Activated T-cell treated with anti-CD3 and anti-CD28 coated beads, Interleukin-2, amount 50 U/mL, for 24 hours (primary cell): ENCODE measurements at places on chromosomes 2 and 18.

- no peak for DNase-seq
These were observed 132.1 kb upstream of the SETBP1 start for GRCh38 chr18:44548291-44549221.

- DNase-seq: no peak
These were observed 3.1 kb downstream of the SP3 start for GRCh38 chr2:173962031-173962430.

DNA sequence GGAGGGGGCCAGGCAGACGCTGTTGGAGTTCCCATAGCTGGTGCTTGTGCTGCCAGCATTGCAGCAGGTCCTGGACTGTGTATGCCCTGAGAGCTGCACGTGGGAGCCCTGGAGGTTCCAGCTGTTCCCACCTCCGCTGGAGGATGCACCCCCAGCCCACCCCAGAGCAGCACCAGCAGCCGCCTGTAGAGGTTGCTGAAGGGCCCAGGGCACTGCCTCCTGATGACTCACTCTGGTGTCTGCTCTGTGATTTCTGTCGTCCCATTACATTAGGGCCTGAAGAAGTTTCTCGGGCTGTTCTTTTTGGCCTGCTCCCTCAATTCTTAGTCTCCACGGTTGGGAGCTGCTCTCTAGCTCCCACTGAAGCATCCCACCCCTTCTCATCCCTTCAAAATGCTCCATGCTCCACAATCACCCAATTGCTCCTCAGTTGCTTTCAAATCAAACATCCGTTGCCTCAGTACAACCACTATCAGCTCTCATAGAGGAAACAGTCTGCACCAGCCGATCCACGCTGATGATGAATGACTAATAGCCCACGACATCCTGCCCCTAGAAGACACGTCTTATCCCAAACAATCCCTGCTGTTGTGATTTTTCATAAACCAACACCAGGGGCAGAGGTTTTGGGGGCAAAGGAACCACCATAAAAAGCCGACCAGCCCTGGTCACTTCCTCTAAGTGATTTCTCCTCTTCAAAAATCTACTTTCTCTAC lies 65.2 kb upstream of the RNF152 start:
- no peak for DNase-seq

GRCh38 chr2:237675316-237675715 lies 47.9 kb downstream of the LRRFIP1 start:
- DNase-seq: no peak

- no peak for DNase-seq
These were observed 41.5 kb upstream of the DSC1 start for GRCh38 chr18:31204166-31204565.

- DNase-seq: no peak
These were observed 59.3 kb downstream of the COBLL1 start for GRCh38 chr2:164782323-164782722.

DNA sequence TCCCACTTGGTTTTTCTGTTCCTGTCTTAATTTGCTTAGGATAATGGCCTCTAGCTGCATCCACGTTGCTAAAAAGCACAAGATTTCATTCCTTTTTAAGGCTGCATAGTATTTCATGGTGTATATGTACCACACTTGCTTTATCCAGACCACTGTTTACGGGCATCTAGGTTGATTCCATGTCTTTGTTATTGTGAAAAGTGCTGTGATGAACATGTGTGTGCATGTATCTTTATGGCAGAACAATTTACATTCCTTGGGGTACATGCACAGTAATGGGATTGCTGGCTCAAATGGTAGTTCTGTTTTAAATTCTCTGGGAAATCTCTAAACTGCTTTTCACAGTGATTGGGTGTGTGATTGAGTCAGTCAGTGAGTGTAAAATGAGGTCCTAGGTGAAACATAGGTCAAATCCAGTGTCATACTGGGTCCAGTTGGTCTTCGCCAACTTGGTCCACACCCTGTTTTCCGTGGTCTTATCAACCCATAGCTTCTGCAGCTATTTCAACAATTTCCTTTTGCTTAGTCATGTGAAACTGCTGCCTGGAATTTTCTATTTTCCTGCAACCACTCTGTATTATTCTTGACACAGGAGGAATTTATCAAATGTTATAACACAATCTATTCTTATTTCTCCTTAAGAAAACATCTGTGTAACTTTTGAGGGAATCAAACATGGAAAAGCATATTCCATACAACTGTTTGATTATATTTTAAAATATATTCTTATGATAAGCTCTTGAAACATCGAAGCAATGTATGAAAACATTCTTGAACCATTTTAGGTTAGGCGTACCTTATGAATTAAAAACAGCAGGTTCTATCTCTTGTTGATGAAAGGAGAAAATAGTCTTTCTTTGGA lies 82.9 kb downstream of the ADCYAP1 start:
- DNase-seq: no peak

DNA sequence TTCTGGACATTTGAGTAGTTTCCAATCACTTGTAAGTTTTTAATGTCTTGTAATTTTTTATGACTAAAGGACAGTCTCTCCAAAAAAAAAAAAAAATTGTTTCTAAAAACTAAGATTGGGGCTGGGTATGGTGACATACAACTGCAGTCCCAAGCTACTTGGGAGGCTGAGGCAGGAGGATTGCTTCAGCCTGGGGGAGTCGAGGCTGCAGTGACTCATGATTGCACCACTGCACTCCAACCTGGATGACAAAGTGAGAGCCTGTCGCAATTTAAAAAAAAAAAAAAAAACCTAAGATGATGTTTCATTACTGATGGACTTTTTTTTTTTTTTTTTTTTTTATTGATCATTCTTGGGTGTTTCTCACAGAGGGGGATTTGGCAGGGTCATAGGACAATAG lies 34.4 kb upstream of the PKDCC start:
- no peak for DNase-seq

- no peak for DNase-seq
These were observed 112.0 kb upstream of the CTDP1 start for GRCh38 chr18:79567481-79568147.

DNA sequence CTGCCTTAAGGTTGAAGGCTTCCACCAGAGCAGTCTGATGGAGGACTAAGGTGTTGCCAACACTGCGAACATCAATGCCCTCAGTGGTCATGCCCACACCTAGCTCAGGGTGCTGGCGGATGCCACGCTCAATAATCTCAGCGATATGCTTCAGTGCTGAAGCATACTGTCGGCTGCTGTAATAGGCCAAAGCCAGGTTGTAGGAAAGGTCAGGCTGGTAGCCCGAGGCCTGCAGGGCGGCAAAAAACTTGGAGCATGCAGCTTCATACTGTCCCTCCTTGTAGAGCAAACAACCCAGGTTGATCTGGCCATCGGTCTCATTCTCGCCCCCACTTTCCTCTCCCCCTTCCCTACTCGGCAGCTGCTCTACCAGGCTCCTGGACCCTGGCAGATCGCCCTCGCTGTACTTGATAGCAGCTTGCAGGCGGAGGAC lies 159.4 kb downstream of the AGPS start:
- DNase-seq: no peak

GRCh38 chr2:166351319-166351718 lies 24.4 kb downstream of the SCN9A start:
- DNase-seq: no peak

DNA sequence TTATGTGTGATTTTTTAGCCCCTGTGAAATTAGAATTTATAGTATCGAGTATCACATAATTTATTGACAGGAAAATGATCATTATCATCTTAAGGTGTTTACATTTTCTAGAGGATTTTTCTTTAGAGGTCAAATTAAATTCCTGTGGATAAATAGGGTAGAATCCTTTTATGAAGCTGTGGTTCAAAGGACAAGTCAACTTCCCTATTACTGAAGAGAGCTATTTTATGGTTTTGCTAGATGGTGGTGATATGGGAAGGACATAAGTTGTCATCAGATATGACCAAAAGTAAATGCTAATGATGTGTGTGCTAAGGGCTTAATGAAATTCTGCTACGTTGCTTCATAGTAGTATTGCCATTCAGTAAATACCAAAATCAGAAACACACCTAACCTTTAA lies 80.1 kb downstream of the EML4 start:
- DNase-seq: no peak

GRCh38 chr2:64212346-64212745 lies 68.1 kb upstream of the PELI1 start:
- no peak for DNase-seq

DNA sequence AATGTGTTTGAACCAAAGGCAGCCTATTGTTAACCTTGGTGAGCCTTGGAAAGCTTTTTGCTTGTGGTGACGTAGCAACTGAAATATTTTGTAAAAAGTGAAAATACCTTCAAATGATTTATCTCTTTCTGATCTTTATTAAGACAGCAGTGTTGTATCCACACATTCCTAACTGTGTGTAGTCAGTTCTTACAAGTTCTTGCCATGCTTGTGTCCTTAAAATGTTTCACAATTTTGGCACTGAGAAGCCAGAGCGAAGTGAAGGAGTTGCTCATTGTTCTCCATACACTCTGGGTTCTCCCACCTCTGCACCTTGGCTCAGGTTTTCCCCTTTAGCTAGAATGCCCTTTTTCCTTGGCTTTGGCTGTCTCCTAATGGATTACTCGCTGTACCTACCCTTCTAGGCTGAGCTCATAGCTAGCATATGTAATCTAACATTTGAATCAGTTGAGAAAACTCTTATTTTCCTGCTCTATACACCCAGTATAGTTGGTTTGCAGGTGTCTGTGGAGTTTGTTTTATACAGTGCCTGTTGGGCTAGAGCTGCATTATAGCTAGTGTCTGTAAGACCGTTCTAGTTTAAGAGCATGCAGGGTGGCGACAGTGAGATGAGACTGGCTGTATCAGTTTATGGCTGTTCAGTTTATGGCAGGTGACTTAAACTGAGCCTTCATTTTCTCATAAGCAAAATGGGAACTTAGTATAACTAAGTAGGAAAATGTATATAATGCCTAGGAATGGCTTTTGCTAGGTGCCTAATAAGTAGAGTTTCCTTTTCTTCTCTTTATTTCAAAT lies 45.5 kb downstream of the FMNL2 start:
- no peak for DNase-seq

DNA sequence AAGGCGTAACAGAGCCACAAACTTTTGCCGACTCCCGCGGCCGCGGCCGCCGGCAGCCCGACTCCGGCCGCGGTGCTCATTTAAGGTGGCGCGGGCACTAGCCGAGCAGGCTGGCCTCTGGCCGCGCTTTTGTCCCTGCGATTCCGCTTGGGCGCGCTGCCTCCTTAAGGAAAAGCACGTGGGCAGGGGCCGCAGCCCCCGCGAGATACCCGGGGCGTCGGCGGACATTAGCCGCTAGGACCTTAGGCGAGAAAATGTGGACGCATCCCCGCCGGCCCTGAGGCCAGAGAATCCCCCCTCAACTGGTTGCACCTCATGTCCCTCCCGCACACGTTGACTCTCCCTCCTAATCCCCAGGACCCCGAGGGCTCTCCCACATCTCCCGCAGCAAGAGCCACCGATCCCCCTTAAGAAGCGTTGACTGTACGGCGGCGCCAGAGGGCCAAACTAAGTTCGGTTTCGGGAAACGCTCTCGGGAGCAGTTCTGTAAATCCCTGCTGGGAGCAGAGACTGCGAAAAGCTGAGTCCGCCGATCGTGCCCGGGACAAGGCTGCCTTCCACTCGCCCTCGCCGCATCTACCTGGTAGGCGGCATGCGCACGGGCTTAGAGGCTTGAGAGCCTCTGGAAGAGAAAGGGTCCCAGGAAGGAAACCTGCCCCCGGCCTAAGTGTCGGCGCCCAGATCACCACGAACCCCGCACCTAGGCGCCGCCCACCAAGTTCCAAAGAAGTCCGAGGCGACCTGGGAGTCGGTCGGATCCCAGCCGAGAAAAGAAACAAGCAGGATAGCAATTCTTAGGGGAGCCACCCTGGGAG lies 1.8 kb upstream of the SATB2 start:
- DNase-seq: peak; percentile 82

GRCh38 chr2:86695053-86695691 lies 24.9 kb upstream of the RMND5A start:
- no peak for DNase-seq

DNA sequence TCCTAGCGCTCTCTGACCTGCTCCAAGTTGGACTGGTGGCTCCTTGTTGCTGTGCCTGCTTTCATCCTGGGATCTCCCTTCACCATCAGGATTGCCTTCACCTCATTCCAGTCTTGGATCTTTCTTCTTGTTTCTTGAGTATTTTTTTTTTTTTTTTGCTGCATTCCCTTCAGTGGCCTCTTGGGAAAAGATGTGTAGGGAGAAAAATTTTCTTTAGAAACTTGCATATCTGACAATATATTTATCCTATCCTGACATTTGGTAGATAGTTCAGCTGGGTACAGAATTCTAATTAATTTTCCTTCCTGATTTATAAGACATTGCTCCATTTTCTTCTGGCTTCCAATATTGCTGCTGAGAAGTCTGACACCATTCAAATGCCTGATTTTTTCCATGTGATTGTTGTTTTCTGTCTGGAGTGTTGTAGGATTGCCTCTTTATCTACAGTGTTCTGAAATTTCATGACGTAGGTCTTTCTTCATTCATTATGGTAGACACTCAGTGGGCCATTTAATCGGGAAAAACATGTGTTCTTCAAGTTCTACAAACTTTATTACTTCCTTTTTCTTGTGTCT lies 23.0 kb upstream of the IL1A start:
- no peak for DNase-seq

- peak; percentile 37 for DNase-seq
These were observed 83.3 kb downstream of the MALT1 start for GRCh38 chr18:58754544-58755068.

DNA sequence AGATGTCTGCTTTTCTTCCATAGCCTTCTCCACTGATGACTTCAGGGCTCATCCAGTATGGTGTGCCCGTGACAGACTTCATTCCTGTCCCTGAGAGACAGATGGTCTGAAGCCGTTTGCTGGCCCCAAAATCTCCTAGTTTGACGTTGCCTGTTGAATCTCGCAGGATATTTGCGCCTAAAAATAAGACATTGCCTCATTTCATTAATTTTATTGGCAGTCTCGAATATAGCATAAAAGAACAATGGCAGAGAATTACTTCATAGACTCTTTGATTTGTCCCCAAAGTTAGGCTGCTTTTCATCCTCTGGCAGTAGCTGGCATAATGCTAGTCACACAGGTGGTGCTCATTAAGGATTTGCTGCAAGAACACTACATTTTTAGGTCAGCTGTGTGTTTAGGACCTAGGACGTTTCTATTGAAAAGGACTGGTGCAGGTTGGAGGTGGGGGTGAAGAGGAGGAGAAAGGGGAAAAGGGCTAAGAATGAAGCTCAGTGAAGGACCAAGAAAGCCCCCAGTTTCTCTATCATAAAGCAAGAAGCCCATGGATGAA lies 14.7 kb upstream of the ERCC3 start:
- no peak for DNase-seq

GRCh38 chr2:109435901-109436598 lies 177.7 kb downstream of the SEPTIN10 start:
- no peak for DNase-seq

GRCh38 chr2:143175438-143175837 lies 46.2 kb downstream of the ARHGAP15 start:
- DNase-seq: no peak

- DNase-seq: peak; percentile 65
These were observed 100.7 kb downstream of the ANKRD44 start for GRCh38 chr2:197209742-197210408.

- no peak for DNase-seq
These were observed 54.7 kb upstream of the MBOAT2 start for GRCh38 chr2:9057939-9058761.

- DNase-seq: no peak
These were observed 498 bp downstream of the ITGAV start for GRCh38 chr2:186590350-186590758.

- DNase-seq: no peak
These were observed 94.5 kb upstream of the TMEM178A start for GRCh38 chr2:39571111-39571731.
